Cortex of kidney (tissue), 1 donor: ENCODE measurements at places on chromosomes 11 and 22.

DNA sequence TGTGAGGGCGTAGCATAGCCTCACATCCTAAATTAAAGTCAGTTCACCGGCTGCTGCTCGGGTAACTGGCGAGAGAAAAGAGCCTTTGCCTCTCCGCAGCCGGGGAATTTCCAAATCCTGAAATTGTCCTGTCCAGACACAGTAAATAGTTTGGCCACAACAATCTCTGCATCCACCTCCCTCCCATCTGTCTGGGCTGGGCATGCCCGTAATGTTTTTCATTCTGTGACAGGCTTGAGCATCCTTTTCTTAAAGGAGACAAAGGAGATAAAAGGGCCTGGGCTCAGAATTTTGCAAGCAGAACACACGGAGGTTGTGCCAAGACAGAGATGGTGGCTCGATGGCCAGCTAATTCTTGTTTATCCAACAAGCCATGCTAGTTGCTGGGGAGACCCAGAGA lies 19.2 kb upstream of the CBX6 start:
- DNase-seq, result no peak

DNA sequence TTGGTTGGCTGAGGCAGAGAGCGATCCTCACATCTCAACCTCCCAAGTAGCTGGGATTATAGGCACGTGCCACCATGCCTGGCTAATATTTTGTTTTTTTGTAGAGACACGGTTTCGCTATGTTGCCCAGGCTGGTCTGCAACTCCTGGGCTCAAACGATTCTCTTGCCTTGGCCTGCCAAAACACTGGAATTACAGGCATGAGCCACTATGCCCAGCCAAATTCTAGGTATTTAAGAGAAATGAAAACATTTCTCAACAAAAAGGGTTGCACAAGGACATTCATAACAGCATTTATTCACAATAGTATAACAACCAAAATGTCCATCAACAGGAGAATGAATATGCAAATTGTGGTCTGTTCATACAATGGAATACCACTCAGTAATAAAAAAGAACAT lies 31.7 kb upstream of the RBX1 start:
- DNase-seq, result no peak

DNA sequence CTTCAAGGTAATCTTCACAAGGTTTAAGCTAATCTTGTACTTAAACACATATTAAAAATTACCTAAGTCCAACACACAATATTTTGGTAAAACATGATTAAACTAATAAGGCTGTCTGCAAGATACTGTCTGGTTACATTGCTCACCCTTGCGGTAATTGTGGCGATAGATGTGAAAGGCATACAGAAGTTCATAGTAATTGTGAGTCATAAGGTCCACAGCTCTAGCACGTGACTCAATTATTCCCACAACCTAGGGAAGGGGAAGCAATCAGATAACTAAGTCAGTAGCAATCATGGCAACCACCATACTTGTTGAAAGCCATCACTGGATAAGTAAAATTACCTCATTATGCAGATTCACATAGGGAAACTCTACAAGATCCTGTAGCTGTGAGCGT lies 30.5 kb upstream of the FNBP4 start:
- no peak for DNase-seq

DNA sequence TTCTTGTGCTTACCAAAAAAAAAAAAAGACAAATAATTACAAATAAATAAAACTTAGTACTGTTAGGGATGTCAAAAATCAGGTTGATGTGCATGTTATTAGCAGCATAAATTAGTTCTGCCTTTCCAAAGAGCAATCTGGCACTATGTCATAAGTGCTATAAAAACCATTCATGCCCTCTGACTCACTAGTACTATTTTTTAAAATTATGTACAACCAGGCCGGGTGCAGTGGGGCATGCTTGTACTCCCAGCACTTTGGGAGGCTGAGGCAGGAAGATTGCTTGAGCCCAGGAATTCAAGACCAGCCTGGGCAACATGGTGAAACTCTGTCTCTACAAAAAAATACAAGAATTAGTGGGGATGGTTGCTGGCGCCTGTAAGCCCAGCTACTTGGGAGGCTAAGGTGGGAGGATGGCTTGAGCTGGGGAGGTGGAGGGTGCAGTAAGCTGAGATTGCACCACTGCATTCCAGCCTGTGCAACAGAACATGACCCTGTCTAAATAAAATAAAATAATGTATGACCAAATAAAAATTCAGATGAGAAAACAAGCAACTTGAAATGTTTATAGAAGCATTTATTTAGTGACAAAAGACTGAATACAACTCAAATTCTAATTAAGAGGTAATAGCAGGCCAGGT lies 25.3 kb downstream of the UEVLD start:
- DNase-seq, result no peak

GRCh38 chr22:44595841-44596341 lies 97.9 kb upstream of the RTL6 start:
- no peak for DNase-seq

DNA sequence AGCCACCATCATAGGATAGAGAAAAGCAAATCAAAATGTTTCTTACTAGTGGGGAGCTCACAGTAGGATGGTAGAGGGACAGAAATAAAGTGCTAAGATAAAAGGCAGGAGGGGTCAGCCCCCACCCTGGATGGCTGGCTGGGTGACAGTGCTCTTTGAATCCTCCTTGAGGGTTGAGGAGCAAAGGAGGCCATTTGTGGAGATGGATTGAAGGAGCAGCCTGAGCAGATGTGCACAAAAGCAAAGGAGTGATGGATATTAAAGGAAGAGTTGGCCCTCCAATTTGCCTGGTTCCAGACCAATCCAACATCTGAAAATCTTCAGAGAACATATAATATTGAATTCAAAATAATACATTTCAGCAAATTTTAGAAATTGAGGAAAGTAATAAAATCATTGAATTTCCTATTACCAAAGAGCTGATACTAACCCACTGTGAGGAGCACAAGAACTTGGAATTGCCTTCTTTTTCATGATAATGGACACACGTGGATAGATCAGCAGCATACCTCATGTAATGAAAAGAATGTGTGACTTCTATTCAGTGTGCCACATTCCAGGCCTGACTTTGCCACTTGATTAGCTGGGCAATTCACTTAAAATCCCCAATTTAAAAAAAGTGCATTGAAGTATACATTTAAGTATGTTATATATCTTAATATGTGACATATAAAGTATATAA lies 287.0 kb downstream of the FAT3 start:
- DNase-seq, result no peak
